ENCODE measurements at places on chromosomes 5 and 9.

DNA sequence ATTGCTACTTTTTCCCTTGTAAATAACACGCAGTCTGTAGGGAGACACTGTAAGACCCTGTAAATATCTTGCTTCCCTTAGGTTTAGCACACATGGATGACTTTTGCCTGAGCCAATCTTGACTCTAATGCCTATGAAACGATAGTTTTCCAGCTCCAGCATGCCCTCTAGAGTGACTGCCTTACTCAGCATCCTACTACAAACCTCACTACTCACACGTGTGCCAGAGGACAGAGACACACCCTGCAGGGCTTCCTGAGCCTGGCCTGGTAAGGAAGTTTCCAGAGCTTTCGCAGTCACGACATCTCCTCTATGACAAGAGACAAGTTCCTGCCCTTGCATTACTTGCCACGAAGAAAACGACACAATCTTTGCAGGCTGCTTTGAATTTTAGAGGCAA lies 138.1 kb downstream of the ATPSCKMT start:
- DNase-seq, result no peak

DNA sequence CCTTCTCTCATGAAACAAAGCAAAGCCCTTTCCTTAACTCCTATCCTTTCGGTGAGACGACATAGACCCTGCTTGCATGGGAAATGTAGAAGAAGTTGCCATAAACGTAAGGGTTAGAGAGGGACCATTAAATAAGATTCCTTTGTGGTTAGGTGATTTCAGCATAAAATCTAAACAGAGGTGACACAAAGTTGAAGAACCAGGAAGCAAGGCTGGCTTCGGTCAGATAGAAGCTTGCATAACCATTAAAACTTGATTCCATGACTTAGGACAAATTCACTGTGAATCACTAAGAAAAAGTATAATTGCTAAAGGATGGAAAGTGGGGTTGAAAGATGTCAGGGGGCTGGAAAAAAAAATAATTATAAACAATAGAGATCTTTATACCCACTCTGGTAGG lies 30.9 kb upstream of the ABLIM3 start:
- no peak for DNase-seq

DNA sequence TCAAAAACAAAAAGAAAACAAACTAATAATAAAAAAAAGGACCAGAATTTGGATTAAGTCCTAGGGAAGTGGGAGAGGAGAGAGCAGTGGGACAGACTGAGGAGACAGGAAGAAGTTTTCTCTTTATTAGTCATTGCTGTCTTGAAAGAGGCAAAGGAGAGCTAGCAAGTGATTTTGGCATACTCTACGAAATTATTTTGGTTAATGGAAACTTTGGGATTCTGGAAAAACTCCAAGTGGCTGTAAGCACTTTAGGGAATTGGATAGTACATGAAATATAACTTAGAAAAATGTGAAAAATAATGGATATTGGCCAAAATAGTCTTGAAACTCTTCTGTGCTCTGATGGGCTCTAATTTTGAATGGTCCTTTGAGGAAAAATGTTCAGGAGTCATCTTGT lies 1641.8 kb upstream of the WWC1 start:
- DNase-seq, result no peak

DNA sequence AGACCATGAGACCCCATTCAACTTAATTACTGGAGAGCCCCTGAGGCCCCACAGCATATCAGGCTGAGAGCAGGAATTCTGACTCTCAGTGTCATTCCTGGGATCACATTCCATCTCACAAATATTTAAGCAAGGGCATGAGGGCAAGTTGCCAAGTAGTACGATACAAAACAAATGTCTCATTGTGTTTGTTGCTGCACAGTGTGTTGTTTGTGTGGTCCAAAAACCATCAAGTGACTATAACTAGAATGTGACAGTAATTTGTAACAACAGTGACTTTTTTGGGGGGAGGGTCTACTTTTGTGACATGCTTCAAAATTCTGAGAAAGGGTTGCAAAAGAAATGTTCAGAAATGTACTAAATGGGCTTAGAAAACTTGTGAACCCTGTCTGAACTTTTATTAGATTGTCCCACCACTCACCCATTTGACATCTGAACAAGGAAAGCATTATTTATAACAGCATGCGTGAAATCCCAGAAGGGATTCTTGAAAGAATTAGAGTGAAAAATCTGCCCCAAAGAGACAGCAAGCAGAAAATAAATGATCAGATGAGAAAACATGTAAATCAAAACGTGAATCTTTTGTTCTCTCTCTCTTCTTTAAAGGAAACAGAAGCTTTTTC lies 347.0 kb downstream of the NTRK2 start:
- DNase-seq, result no peak

- no peak for DNase-seq
Observed at GRCh38 chr5:14464096-14464495, 117.5 kb upstream of the OTULINL start.

DNA sequence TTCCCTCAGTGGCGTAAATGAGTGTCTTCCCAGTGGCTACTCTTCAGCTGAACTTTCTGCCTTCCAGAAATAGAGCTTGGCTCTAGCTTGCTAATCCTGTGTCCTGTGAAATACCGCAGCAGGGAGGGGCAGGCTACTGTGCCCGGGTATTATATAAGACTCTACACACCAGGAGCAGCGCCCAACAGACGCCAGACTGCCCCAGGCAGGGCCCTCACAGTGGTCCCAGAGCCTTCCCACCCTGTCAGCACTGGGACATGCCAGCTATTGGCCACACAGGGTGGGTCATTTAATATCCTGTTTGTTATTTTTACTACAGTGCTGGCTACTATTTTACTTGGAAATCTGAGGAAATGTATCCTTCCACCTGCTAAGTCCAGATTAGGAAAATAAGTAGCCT lies 121.0 kb downstream of the FEM1C start:
- peak; percentile 68 for DNase-seq

DNA sequence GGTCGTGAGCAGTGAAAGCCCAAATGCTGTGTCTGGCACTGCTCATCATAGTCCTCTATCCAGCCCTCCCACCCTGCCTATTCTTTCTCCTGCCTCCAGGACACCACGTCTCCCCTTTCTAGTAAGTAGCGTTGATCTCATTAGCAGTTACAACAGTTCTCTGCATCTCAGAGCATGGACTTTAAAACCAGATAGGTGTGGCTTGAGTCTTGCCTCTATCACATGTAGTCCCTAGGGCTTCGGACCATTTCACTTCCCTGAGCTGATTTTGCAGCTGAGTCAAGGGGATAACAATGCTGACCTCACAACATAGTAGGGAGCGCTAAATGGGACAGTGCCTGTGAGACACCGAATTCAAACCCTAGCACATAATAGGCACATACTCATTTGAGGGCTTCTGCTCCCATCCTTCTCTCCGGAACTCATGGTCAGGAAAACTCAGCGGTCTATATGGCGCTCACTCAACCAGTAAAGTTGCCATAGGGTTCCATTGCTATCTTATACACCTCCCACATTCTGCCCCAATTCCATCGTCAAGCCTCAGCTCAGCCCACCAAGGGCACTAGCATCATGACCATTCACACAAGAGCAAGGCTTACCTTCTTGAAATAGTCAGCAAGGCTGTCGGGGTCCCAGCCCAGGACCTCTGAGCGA lies 515 bp downstream of the LCP2 start:
- DNase-seq, result no peak

GRCh38 chr9:81861644-81862043 lies 66.6 kb upstream of the SPATA31D4 start:
- DNase-seq, result no peak

GRCh38 chr5:64505769-64506566 lies at the start of gene RGS7BP:
Gene RGS7BP, plus strand, starts transcription at chr5:64506015. Its CDS starts 610 bp downstream, at chr5:64506625.
- DNase-seq, result peak; percentile 26

GRCh38 chr5:19782566-19782965 lies 205.4 kb downstream of the CDH18 start:
- DNase-seq, result no peak

DNA sequence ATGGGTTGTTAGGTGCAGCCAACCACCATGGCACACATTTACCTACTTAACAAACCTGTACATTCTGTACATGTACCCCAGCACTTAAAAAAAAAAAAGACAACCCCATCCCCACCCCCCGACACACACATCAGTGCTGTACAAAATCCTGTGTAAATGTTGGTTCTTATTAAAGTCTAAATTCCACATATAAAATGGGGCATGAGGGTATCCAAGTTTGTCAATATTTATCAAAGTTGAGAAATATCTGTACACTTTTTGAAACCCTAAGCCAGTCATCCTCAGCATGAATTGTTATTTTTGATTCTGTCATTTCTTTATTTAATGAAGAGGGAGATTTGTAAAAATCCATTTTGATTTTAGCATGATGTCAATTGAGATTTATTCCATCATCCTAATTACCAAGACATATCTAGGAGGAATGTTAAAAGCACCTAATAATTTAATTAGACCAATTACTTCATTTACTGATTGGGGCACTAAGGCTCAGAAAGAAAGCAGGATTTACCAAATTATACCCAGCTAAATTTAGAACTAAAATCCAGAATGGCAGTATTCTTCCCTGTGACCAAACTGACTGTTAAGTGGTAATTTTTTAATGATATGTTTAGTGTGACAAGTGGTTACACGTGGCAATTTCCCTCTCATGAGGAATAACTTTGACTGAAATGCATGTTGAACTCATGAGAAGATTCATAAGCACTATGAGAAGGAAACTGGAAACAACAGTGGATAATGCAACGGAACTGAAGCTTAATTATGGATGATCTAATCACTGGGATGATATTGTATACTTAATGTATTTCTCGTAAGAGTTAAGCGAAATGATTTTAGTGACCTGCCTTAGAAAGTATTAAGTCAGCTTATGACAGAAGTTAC lies 195.9 kb downstream of the SGCD start:
- no peak for DNase-seq

GRCh38 chr9:135605238-135605781 lies 34.0 kb downstream of the GLT6D1 start:
- peak; percentile 7 for DNase-seq

DNA sequence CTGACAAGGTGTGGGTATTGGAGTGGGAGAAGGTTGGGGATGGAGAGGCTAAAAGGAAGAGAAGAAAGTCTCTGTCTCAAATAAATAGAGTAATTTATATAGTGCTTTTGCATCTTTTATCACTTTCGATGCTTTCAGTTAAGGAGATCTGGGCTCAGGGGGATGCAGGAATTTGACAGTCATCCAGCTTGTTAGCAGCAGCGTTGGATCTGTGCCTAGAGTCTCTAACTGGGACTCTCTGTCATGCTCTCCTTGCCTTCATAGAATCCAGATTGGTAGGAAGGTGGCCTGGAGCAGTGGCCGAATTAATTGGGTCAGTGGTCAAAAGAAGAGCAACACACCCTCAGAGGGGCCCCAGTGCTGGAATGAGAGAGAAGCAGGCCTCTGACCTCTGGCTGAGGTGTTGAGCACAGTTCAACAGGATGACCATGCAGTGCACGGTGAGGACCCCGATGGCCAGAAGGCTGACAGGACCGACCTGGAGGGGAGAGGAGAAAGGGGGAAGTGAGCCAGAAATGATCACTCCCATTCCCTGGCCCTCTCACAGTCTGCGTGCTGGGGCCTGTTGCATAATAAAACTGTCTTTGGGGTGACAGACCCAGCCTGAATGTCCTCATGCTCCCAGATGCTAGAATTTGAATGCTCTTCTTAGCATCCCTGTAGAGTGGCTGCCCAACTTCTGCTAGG lies 7.6 kb downstream of the SLC36A3 start:
- no peak for DNase-seq

- no peak for DNase-seq
Observed at GRCh38 chr5:19047277-19047676, 940.7 kb downstream of the CDH18 start.

DNA sequence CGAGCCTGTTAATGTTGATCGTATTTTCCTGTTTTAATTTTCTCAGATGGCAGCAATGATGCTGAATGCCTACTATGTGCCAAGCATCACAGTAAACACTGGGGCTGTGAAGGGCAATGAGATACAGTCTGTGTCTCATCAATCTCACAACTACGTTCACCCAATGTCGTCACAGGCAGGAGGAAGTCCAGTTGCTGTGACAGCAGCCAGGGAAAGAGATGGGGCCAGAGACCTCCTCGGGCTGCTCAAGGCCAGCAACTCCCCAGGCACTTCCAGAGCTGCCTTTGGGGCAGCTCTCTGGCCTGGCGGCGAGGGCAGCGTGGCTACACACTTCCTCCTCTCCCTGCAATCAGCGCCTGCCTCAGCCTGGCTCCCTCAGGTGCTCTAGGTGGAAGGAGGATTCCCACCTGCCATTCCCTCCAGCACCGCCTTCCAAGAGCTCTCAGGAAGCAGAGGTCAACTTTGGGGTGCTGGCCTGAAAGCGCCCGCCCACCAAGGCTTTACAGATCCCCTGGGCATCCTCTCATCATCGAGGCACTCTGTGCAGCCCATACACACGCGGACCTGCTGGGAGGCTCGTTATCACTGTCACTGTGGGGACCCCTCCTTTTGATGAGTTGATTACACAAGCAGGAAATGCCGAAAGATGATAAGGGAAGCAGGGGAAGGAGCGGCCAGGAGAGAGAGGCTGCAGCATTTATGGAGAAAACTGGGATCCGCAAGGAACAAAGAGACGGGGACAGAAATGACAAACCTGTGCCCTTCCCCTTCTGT lies 159.2 kb downstream of the ZDHHC21 start:
- no peak for DNase-seq

DNA sequence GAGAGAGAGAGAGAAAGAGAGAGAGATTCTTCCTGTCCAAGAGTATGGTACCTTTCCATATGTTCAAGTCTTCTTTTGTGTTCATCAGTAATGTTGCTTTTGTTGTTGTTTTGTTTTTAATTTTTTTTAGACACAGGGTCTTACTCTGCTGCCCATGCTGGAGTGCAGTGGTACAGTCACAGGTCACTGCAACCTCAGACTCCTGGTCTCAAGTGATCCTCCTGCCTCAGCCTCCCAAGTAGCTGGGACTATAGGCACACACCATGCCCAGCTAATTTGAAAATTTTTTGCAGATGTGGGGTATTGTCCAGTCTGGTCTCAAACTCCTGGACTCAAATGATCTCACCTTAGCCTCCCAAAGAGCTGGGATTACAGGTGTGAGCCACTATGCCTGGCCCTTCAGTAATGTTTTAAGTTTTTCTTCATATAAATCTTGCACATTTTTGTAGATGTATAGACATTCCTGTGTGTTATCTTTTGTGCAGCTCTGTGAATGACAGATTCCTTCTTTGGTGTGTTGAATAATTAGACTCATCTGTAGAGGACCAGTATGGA lies 36.3 kb downstream of the ZNF483 start:
- no peak for DNase-seq

GRCh38 chr9:97475059-97475458 lies 26.4 kb upstream of the TMOD1 start:
- DNase-seq, result no peak

- no peak for DNase-seq
Observed at GRCh38 chr9:126836216-126836615, 24.2 kb upstream of the ZBTB34 start.

DNA sequence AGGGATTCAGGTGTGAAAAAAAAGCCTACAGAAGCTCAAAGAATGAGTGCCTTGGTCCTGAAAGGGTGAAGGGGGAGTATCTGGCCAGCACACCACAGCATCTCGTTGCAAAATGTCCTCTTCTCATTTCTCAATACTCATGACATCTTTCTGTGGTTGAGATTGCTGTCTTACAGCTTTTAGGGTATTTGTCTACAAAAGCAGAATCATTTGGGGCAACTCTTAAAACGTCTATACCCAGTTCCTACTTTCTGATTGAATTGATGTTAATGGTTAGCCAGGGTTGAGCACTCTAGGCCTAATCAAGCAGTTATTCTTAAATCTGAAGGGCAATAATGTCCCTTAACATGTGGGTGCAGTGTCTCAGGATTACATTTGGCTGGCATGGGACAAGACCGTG lies 21.2 kb upstream of the PCSK5 start:
- DNase-seq, result no peak

All from mucosa of gallbladder (tissue), 1 donor.